Cortex of kidney (tissue), 1 donor: ENCODE measurements at places on chromosomes 11 and 22.
A peak's percentile ranks its signal among the peaks of the same experiment; 100 is the strongest.

DNA sequence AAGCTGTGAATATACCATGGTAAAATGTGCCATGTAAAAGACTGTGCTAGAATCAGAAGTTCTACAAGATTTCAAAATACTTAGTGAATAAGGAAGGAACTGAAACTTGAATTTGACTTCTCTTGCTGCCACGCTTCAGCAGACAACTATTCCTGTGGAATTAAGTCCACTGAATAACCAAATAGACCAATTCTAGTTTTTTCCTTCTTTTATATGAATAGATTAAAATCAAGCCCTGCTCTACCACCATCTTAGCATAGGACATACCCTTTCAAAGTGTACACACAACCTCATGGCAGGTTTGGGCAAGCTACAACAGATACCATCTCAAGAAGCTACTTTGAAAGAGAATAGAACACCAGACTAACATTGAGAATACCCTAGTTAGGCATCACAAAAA, 23.4 kb upstream of the CLNS1A start:
- no peak for DNase-seq

DNA sequence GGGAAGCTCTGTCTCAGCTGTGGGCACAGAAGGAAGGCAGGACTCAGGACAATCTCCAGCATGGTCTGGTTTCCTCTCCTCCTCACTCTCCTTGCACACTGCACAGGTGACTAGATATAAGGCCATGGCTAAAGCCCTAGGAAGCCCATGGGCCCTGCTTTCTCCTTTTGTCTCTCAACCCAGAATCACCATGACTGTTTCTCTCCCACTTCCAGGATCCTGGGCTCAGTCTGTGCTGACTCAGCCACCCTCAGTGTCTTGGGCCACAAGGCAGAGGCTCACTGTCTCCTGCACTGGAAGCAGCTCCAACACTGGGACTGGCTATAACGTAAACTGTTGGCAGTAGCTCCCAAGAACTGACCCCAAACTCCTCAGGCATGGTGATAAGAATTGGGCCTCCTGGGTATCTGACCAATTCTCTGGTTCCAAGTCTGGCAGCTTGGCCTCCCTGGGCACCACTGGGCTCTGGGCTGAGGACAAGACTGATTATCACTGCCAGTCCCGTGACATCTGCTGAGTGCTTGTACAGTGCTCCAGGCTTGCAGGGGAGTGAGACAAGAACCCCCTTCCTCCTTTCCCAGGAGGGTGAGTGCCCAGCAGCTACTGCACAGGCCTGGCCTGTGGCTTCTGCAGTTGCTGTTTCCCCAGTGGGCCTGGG, 104.0 kb upstream of the TOP3B start:
- DNase-seq = no peak

- DNase-seq = no peak
Observed at GRCh38 chr11:75435571-75435925, 2.5 kb upstream of the KLHL35 start.

GRCh38 chr11:69530278-69531070, 49.0 kb downstream of the LINC01488 start:
- no peak for DNase-seq

- DNase-seq = no peak
Observed at GRCh38 chr11:114571712-114572111, 12.0 kb upstream of the NXPE1 start.

GRCh38 chr11:114079511-114080065, 20.1 kb downstream of the ZBTB16 start:
- no peak for DNase-seq

DNA sequence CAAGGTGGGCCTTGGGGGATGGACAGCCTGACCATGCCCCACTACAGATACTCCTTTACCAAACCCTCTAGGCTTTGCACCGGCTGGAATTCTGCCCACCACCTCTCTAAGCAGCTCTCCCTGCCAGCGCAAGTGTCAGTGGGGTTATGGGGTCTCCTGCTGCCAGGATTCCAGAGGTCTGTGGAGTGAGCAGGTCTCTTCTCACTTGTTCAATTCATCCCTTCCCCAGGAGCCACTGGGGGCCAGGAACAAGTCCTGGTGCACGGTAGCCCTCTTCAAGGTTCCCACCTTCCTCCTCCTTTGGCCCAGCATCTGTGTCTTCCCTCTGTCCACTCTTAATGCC, 30.5 kb downstream of the CCDC15 start:
- DNase-seq = no peak

- no peak for DNase-seq
Observed at GRCh38 chr11:65789230-65790103, 2.6 kb downstream of the OVOL1 start.

DNA sequence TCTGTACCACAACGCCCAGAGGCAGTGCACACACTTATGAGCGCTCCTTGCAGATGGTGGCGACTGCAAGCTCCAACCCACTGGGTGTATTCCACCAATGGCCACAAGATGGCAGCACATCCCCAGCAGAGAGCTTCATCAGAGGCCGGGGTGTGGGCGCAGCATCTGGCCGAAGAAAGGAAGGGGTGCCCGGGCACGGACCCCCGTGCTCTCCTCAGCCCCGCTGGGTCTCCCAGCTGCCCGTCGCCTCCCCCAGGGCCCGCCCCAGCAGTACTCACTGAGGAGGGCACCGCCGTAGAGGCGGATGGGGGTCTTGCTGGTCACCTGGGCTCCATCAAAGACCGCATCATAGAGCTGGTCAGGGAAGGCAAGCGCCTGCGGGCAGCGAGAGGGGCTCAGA, 14.2 kb downstream of the TP53I11 start:
- DNase-seq = no peak

GRCh38 chr11:62075438-62075837, 48.4 kb upstream of the INCENP start:
- no peak for DNase-seq

DNA sequence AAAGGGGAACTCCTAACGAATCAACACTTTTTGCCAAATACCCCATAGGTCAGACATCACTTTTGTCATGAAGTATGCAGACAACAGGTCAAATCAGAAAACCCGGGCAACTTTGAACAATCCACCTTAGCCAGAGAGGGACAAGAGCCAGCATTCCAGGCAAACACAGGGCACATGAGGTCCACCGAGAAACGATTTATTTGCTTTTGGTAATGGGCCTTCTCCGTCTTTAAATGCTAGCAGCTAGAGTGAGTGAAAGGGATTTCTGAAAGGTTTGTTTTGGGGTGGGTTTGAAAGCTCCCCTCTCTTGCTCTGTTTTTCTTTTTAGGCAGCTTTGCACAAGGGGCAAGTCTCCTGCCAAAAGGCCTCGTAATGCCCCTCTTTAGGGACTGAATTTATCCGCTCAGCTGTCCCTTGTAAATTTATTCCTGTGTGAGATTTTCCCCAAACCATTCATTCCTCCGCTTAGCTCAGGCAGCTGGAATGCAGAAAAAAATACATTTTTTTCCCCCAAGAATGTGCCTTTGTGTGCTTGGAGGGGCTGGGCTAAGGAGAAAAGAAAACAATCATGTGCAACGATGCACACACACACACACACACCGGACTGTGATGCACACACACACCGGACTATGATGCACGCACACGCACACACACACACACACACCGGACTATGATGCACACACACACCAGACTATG, 196.9 kb downstream of the SNX19 start:
- no peak for DNase-seq

DNA sequence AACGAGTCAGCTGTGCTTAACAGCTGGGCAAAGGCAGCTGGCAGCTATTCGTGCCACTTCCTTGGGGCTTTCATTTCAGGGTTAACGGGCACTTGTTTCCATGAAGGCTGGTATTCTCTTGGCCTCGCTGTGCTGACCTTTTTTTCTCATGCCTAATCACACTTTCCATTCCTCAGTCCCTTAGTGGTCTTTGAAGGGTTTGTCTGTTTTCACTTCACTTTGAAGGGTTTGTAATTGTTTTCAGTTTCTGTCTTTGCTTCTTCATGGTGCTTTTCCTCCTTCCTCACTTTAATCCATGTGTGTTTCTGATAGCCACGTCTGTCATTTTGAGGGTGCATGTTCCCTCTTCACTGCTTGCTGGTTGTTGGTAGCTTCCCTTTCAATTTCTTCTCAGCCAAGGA, 24.6 kb downstream of the PPIL2 start:
- DNase-seq = no peak

DNA sequence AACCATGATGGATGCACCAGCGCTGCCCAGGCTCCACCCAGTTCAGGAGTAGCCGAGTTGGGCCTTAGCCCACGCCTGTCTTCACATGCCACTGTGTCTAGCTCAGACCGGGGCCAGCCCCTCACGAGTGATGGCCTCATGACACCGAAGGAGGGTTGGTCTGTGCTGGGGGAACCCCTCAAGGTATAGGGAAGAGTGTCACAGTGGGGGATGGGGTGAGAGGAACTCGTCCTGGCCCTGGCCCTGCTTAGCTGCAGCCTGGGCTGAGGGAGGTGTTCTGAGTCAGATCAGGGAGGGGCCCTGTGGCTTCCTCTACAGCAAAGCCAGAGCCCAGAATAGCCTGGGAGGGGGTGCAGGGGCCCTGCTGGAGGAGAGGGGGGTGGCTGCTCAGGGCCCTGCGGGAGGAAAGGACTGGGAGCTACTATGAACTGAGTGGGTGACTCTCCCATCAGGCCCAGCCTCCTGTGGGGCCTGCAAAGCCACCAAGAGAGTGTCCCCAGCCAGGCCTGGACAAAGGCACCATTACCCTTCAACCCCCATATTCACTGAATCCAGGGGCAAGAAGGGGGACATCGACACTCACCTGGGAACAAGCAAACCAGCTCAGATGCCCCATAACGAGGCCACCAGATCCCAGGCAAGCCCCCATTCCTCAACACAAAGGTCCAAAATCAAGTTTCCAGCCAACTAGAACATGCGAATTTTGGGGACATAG, 41.2 kb downstream of the IGLL5 start:
- DNase-seq = no peak

DNA sequence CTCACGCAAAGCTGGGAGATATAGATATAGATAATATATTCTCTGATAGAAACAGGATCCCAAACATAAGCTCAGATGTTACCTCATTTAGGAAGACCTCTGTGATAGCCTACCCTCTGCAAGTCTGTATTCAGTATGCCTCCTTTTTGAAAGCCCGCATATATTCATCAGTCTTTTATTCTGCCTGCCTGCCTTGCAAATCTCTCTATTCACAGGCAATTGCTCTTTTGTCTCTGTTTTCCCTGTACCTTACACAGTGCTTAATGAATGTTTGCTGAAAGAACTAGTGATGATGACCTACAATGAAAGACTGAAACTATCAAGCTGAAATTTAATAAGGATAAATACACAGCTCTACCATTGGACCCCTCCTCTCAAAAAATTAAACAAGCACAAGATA, 18.4 kb downstream of the DEUP1 start:
- no peak for DNase-seq

DNA sequence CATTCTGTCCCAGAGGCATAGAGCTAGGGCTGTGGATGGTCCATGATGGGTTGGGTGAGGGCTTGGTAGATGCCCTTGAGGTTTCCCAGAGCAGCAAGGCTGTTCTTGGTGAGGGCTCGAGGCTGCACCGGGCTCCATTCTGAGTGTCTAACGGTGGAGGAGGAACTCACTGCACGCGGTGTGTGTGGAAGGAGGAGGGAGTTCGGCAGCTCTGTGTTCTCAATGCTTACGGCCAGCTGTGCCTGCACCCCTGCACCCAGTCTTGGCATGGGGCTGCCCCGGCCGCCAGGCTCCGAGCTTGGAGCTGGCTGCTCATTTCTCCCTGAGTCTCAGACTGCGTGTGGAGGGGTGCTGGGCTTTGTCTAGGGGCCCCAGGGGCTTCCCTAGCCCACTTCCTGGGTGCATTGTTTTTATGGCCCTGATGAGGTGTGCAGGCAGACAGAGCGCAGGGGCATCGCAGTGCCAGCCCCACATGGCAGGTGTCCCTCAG, 1247.1 kb downstream of the BRD1 start:
- no peak for DNase-seq

- peak; percentile 63 for DNase-seq
Observed at GRCh38 chr22:50293441-50294318, 13.8 kb downstream of the PLXNB2 start.

DNA sequence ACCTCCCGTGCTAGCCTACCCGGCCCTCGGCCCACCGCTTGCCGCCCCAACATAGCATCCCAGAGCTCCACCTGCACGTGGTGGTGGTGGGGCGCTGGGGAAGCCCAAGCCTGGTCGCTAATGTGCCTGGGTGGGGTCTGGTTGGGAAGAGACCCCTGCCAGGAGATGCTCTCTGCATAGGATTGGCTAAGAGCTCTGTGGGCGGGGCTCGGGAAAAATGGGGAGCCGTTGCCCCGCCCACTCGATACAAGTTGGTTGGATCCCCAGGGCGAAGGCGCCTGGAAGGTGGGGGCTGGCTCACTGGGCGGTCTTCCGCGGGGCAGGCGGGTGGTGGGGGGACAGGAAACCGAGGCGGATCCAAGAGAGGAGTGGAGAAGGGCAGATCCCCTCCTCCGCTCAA, 7.6 kb downstream of the LRRC10B start:
- no peak for DNase-seq

DNA sequence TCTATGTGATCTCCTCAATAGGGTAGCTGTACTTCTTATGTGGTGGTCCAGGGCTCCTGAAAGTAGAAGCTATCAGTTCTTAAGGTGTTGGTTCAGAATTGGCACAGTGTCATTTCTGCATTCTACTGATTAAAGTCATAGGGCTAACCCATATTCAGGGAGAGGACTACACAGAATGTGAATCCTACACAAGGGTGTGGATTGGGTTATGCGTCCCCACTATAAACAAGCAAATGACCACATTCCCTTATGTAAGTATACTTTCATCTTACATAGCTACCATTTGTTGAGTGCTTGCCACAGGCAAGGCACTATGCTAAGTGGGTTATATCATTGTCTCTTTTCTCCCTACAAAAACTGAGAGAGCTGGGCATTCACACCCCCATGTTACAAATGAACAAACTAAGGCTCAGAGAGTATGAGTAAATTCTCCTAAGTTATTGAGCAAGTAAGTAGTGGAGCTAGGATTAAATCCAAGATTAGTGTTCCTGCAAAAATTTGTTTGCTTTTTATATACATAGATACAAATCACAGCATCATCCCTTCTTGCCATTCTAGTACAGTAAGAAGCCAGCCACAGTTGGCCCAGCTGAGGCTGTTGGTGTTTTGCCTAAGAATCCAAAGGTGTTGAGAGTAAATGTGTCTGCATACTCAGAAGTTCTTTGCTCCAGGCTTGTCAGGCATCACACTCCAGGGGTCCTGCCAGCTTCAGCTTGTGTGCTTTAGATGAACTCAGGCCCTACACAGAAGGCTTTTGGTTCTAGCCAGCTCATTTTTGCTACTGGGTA, 157.8 kb downstream of the KIF18A start:
- no peak for DNase-seq
